ENCODE measurements at places on chromosomes 4 and X. TPM values are rescaled to one million over a fixed set of nuclear protein-coding genes. Genes with fewer than 3 reads are reported as not detected.

Gene AFP
- polyA plus RNA-seq: 0.14 TPM

Gene HOPX
- polyA plus RNA-seq: 2.0 TPM

Gene TAF7L
- 1.1 TPM for polyA plus RNA-seq

Gene ITM2A
- not detected for polyA plus RNA-seq

Gene LYAR
- 10.0 TPM for polyA plus RNA-seq

Gene OPHN1
- 7.6 TPM for polyA plus RNA-seq

Gene IRS4
- polyA plus RNA-seq: 3.8 TPM

Gene SPATA4
- not detected for polyA plus RNA-seq

Gene ETDB
- not detected for polyA plus RNA-seq

Gene RADX
- 67.5 TPM for polyA plus RNA-seq

Gene TMEM164
- 12.5 TPM for polyA plus RNA-seq

Data from neural cell (in vitro differentiated cells).